ENCODE measurements at places on chromosomes 11 and 22. TPM values are rescaled to one million over a fixed set of nuclear protein-coding genes. Genes with fewer than 3 reads are reported as not detected.

OR56A1 gene
- total RNA-seq = not detected

- peak; percentile 65 for DNase-seq
Observed at GRCh38 chr11:15911377-15912044, 444.8 kb downstream of the SOX6 start.

DNA sequence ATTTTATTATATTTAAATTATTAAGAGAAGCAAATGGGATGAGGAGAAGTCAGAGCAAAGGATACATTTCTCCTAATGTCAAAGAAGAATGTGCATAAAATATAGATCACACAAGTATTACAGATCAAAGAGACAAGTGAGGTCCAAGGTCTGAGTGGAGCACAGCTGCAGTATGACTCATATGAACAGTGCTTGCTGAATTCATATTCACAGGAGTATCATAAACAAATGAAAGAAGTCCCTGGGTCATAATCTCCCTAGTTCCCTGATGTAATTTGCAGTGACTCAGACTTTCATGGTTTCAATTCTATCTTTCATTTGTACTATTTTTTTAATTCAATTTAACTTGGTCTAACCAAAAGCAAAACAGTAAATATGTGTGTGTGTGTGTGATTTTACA lies 499.0 kb upstream of the CCDC179 start:
- DNase-seq = no peak

DNA sequence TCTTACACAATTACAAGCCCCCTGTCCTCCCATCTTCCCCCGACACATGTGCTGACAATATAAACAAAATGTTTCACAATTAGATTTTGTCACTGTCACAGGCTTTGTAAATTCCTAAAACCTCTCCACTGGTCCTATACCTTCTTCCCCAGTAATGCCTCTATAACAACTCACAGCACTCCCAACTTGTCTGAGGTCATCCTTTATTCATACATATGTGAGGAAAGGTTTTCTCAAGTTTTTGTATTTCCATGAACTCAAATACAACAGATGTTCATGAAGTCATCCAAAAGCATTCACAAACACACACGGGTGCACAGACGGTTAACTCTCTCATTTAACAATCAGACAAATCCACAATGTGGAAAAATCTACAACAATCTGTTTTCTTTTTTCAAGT lies 1.9 kb downstream of the OR52H1 start:
- DNase-seq = no peak

GRCh38 chr11:60502221-60502775 lies 9.7 kb downstream of the MS4A12 start:
- DNase-seq = no peak

DNA sequence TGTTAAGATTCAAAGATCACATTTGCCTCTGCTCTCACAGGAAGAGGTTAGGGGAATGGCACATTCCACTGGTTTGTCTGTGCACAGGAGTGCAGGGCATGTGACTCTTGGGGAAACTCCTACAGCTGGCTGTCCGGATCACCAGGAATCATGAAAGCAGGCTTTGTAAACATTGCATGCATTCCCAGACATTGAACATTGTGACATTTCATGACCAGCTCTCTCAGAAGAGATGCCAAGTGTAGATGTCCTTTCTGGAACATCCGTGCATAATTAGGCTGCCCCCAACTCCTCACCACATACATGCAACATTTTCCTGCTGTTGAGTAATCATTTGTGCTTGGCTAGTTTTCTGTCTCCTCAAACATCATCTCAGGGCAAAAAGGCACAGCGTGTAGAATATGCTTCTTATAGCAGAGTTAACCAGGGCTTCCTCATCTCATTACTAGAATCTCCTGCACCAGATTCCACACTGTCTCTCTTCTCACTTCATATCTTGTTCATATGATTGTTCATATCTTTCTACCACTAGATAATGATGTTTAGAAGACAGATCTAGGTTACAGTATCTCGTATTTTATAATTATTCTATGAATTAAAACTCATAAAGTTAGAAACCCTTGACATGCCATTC lies 694.7 kb downstream of the NTM start:
- DNase-seq = no peak

- DNase-seq = peak; percentile 28
Observed at GRCh38 chr11:71214553-71215424, 37.6 kb downstream of the SHANK2 start.

- no peak for DNase-seq
Observed at GRCh38 chr11:44207292-44207691, 102.6 kb downstream of the ALX4 start.

SMARCB1 gene
- total RNA-seq = 76.6 TPM

GPR83 gene
- total RNA-seq = 0.06 TPM

DNA sequence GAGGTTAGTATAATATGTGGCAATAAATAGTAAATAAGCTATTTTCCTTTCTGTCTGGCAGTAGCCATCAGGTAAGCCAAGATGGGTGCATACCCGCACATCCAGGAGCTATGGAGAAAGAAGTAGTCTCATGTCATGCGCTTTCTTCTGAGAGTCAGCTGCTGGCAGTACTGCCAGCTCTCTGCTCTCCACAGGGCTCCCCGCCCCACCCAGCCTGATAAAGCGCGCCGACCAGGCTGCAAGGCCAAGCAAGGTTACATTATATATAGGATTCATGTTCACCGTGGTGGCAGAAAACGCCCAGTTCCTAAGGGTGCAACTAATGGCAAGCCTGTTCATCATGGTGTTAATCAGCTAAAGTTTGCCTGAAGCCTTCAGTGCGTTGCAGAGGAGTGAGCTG lies 126.2 kb downstream of the ATG16L2 start:
- DNase-seq = no peak

GRCh38 chr11:67482275-67482826 lies 475 bp upstream of the AIP start:
- no peak for DNase-seq

PLEKHB1 gene
- 8.7 TPM for total RNA-seq

GRCh38 chr11:12803086-12803826 lies 129.0 kb downstream of the TEAD1 start:
- DNase-seq = no peak

DNA sequence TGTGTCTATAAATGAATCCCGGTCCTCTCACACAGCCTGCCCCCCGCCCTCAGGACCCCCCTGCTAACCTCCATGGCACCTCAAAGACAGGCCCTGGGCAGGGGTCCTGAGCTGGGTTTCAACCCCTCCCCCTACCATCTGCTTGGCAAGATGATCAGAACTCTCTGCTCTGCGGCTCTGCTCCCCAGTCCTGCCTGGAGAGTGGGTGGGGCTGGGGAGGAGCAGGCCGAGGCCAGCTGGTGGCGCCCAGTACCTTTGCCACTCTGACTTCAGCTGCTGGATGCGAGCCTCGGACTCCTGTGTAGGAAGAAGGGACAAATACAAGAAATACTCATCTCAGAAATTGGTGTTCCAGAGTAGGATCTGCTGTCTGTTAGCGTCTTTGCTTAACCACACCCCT lies 15.0 kb downstream of the SUN2 start:
- peak; percentile 44 for DNase-seq

DNA sequence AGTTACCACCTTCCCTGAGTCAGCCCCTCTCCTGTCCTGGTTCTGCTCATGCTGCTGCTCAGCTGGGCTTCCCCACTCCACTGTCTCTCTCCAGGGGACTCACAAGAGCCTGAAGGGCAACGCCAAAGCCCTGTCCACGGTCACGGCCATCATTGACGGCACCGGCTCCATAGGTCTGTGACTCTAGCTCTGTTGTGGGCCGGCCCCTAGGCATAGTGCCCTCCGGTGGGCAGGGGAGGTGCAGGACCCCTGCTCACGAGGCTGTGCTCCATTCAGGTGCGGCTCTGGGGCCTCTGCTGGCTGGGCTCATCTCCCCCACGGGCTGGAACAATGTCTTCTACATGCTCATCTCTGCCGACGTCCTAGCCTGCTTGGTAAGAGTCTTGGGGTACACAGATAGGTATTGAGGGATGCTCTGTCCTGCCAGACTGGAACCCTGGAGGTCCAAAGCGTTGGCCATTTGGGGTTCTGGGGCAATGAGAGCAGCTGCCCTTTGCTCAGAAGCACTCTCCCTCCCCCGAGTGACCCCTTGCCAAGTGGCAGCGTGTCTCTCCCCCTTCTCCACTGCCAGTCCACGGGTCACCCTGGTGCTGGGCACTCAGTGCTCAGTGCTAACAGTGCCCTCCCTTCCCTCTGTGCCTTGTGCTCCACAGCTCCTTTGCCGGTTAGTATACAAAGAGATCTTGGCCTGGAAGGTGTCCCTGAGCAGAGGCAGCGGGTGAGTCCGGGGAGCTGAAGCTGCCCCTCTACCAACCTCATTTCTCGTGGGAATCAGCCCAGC lies 22.4 kb downstream of the SLC37A2 start:
- no peak for DNase-seq

DNA sequence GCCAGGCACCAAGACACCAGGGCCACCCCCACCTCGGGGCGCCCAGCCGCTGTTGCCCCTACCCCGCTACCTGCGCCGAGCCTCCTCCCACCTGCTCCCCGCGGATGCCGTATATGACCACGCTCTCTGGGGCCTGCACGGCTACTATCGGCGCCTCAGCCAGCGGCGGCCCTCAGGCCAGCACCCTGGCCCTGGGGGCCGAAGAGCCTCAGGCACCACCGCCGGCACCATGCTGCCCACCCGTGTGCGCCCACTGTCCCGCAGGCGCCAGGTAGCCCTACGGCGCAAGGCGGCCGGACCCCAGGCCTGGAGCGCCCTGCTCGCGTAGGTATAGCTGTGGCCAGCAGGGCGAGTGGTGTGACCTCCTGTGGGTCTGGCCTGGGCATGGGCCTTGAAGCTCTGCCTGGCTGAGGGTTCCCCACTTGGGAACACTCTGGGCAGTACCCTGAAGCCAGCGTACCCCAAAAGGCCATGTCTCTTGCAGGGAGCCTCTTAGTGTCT lies 14.8 kb upstream of the MDK start:
- DNase-seq = no peak

DNA sequence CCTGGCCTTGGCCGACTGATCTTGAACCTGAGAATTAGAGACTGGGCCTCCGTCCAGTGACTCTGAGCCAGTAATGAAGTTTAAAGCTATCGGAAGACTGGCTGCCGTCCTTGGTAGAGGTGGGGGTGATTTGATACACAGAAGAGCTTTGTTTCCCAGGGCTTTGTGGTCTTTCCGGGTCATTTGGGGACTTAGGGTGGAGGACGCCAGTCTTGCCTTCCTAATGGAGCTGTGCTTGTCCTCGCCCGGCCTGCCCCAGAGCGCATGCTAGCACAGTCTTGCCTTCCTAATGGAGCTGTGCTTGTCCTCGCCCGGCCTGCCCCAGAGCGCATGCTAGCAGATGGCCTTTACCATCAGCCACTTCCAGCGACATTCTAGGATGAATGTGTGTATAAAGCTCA lies 65.8 kb downstream of the ST3GAL4 start:
- DNase-seq = peak; percentile 25

DNA sequence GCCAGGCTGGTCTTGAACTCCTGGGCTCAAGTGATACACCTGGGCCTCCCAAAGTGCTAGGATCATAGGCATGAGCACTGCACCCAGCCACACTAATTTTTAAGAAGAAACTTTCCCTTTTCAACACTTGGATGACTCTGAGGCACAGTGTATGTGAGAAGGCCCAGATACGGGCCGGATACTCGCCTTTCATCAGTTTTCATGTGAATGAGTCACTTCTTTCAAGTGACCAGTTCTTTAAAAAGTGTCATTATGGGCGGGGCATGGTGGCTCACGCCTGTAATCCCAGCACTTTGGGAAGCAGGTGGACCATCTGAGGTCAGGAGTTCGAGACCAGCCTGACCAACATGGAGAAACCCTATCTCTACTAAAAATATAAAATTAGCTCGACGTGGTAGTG lies 120.8 kb downstream of the CTTN start:
- no peak for DNase-seq

DNA sequence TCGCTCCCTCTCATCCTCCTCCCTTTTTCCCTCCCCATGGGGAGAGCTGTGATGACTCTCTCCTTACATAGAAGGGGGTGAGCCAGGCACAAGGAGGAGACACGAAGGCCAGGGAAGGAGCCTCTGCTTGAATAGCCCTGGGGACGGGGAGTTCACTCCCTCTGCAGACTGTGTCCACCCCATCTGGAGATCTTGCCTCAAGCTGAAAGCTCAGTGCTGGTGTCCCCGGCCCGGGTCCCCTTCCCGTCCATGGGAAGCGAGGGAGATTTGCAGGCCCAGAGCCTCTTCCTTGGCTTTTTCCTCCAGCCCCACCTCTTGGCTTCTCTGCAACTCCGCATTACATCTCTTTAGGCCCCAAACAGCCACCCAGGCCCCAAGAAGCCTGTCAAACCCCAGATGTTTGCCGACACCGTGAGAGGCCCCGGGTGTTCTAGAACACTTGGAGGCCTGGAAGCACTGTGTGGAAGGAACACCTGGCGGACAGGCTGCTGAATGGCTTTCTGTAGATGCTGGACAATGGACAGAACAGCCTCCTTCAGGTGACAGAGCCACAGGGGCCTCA lies 32.3 kb downstream of the LINC01488 start:
- DNase-seq = no peak

DNA sequence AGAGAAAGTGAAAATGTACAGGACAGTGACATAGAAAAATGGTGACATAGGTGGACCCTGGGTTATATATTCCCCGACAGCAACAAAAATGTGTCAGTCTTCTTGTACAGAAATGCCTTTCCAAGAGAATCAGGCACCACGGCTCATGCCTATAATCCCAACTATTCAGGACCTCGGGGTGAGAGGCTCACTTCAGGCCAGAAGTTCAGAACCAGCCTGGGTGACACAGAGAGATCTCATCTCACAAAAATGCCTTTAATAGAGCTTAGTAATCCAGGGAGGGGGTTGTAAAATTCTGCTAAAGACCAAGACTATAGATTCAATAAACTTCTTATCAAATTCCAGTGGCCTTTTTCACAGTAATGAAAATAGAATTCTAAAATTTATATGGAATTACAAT lies 10.7 kb downstream of the ZNF195 start:
- no peak for DNase-seq

DNA sequence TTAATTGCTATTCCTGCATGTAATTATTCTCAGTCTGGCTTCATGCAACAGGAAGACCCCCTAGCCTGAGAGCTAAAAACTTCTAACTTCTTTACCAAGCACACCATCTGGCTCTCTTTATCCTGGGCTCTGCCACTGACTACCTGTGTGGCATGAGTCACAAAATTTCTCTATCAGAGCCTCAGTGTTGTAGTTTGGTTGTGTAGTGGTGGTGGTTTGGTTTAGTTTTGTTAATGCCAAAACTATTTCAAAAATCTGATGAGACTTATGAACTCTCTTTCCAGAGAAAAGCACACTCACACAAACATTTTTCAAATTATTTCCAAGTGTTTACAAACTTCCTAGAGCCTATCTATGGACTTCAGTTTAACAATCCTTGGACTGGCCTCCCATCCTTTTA lies 7.5 kb upstream of the IL17RA start:
- no peak for DNase-seq

VSIG2 gene
- 0.36 TPM for total RNA-seq
